ENCODE measurements at places on chromosomes 4 and X. TPM values are rescaled to one million over a fixed set of nuclear protein-coding genes. Genes with fewer than 3 reads are reported as not detected.
A peak's percentile ranks its signal among the peaks of the same experiment; 100 is the strongest.

The GRID2 gene
- not detected for total RNA-seq

The GK gene
- total RNA-seq: 4.7 TPM

The CPZ gene
- total RNA-seq: not detected

The DGAT2L6 gene
- total RNA-seq: not detected

The AADAT gene
- total RNA-seq: 1.6 TPM

The ZFP92 gene
- total RNA-seq: 0.50 TPM

The CFI gene
- total RNA-seq: 6.1 TPM

The STATH gene
- total RNA-seq: not detected

The NRK gene
- total RNA-seq: 0.08 TPM

The KCND1 gene
- 0.30 TPM for total RNA-seq

The CHIC1 gene
- 6.6 TPM for total RNA-seq

The GAGE13 gene
- not detected for total RNA-seq

DNA sequence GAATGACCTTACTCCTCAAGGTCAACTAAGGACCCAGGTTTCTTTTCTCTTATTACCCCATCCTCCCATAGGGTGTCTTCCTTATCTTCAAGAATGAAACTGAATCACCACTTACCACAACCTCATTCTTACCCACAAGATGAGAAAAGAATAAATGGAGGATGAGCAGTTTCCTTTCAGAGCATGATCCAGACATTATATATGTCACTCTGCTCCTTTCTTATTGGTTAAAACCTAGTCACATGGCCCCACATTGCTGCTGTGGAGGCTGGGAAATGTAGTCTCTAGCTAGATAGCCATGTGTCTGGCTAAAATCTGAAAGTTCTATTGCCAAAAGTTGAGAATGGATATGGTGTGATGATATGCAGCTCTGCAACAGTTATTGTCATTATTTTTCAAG is 62.4 kb upstream of the RAI2 start:
- no peaks in the 10 kb centered on the region for H3K27me3 ChIP-seq
- H3K4me3 ChIP-seq: no peak overlapping the region
- no peaks in the 10 kb centered on the region for H3K4me1 ChIP-seq
- DNase-seq: no peak
- no peaks in the 10 kb centered on the region for H3K36me3 ChIP-seq

DNA sequence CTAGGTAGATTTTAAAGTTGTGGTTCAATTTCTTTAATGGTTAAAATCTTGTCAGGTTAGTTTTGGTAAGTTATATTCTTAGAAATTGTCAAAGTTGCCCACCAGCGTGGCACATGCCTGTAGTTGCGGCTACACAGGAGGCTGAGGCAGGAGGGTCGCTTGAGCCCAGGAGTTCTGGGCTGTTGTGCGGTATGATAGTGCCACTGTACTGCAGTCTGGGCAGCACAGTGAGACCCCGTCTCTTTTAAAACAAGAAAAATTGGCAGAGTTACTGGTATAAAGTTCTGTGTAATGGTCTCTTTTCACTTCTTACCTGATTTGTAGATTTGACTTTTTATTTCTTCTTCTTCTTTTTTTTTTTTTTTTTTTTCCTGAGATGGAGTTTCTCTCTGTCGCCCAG is 64.4 kb downstream of the FAM193A start:
- H3K4me1 ChIP-seq: peaks cover 43% of the 10 kb centered on the region
- no peak overlapping the region for H3K4me3 ChIP-seq
- peak overlapping the region; percentile 5 for H3K27ac ChIP-seq
- no peaks in the 10 kb centered on the region for H3K27me3 ChIP-seq
- no peak for DNase-seq

DNA sequence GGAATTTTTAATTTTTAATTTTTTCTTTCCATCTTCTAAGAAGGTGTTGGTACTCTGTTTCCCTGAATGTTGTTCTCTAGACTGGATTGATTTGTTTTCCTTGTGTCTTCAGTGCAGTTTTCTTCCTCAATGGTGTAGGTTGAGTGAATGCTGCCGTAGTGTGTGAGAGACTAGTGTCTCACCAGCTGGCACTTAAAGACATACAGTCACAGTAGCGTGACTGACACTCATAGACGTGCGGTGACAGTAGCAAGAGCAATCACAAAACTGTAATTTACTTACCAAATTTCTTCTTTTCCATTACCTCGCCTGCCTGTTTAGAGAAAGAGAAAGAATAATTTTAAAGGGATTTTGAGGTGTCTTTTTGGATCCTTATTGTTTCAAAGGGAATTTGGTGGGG is 21.4 kb upstream of the PGM2 start:
- H3K4me3 ChIP-seq: no peak overlapping the region
- no peaks in the 10 kb centered on the region for H3K36me3 ChIP-seq
- DNase-seq: no peak
- no peaks in the 10 kb centered on the region for H3K4me1 ChIP-seq
- no peak overlapping the region for H3K27ac ChIP-seq
- H3K27me3 ChIP-seq: no peaks in the 10 kb centered on the region

DNA sequence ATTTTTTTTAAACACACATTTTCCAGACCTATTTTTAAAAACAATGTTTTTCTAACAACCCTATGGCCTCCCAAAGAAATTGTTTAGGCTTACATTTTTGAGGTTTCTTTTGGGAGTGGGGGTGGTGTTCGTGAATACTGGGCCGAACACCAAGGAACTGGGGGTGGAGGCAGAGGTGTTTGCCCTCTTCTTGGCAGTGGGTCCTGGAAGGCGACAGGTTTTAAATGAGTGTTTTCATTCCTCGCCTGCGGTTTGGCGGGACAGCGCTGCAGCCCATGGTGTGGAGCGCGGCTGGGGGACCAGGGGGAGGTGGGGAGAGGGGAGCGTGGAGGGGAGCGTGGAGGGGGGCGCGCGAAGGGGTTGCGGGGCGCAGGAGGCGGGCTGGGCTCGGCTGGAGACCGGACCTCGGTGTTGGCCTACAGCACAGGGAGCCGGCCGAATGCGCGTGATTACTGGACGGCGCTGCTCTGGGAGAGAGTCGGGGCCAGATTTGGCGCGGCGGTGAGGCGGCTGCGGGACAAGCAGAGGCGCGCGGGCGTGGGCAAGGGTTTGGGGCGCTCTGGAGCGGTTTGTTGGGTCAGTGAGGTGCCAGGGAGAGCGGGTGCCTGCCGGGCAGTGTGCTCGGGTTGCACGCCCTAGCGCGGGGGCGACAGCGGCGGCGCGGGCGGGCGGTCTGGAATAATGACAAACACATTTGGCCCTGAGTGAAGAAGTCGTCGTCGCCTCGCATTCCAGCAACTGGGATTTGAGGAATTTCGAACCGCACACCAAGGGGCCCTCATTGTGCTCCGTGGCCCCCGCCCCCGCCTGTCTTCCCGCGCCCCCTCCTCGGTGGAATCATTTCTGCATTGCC is 764 bp downstream of the PDGFRA start:
- peaks cover 42% of the 10 kb centered on the region for H3K4me1 ChIP-seq
- no peak overlapping the region for H3K27ac ChIP-seq
- DNase-seq: peak; percentile 48
- no peaks in the 10 kb centered on the region for H3K36me3 ChIP-seq
- H3K27me3 ChIP-seq: peaks cover 81% of the 10 kb centered on the region
- H3K4me3 ChIP-seq: peak overlapping the region; percentile 70

GRCh38 chr4:136935305-136935704 is 597.0 kb downstream of the PCDH18 start:
- no peak overlapping the region for H3K27ac ChIP-seq
- no peak overlapping the region for H3K4me3 ChIP-seq
- H3K27me3 ChIP-seq: no peaks in the 10 kb centered on the region
- H3K4me1 ChIP-seq: no peaks in the 10 kb centered on the region
- H3K36me3 ChIP-seq: no peaks in the 10 kb centered on the region

GRCh38 chr4:33086331-33086925 is 2366.3 kb downstream of the PCDH7 start:
- no peak overlapping the region for H3K27ac ChIP-seq
- no peaks in the 10 kb centered on the region for H3K36me3 ChIP-seq
- H3K4me1 ChIP-seq: no peaks in the 10 kb centered on the region
- no peaks in the 10 kb centered on the region for H3K27me3 ChIP-seq

GRCh38 chrX:11665168-11666111 is at the start of gene ARHGAP6:
Gene ARHGAP6, minus strand, starts transcription at chrX:11665920. Its CDS starts 1,092 bp downstream, at chrX:11664828.
- no peaks in the 10 kb centered on the region for H3K36me3 ChIP-seq
- H3K4me1 ChIP-seq: no peaks in the 10 kb centered on the region
- DNase-seq: peak; percentile 82
- H3K4me3 ChIP-seq: peak within 1 kb of the TSS; percentile 73
- H3K27me3 ChIP-seq: no peaks in the 10 kb centered on the region

GRCh38 chr4:100076753-100077152 is 113.5 kb downstream of the DDIT4L start:
- no peak overlapping the region for H3K4me3 ChIP-seq
- no peak for DNase-seq
- no peaks in the 10 kb centered on the region for H3K4me1 ChIP-seq

DNA sequence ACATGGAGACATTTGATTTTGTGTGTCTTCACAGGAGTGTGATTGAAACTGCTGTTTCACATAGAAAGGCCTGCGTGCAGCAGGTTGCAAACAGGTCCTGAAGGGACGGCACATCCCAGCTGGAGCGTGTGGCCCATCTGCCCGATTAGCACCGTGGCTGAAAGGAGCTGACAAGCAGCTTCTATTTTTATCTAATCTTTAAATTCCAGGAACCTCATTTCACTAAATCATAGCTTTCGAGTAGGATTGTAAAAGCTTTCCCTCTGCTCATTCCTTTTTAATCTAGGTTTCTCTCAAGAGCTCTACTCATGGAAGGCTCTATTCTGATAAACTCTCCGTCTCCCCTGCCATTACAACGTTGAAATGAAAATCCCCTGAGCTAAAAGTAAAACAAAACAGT is 106.8 kb downstream of the FSTL5 start:
- no peaks in the 10 kb centered on the region for H3K27me3 ChIP-seq
- no peaks in the 10 kb centered on the region for H3K4me1 ChIP-seq
- DNase-seq: no peak

DNA sequence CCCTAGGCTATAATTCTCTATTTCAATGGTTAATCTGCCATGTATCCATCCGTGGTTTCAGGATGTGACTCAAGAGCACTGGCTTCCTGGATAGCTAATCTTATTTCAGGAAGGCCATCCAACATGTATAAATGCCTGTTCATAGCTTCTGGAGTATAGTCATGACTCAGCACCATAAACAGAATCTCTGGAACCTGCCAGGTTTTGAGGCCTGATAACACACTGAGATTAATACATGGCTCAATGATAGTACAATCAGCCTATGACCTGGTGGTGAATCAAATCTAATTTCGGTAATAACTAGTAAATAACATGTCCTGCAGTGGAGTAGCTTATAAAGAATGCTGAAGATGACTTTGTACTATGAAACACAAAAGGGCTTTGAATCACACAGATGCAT is 5.7 kb upstream of the IL13RA2 start:
- no peak overlapping the region for H3K27ac ChIP-seq
- H3K36me3 ChIP-seq: no peaks in the 10 kb centered on the region
- no peak overlapping the region for H3K4me3 ChIP-seq
- H3K4me1 ChIP-seq: no peaks in the 10 kb centered on the region
- DNase-seq: no peak

DNA sequence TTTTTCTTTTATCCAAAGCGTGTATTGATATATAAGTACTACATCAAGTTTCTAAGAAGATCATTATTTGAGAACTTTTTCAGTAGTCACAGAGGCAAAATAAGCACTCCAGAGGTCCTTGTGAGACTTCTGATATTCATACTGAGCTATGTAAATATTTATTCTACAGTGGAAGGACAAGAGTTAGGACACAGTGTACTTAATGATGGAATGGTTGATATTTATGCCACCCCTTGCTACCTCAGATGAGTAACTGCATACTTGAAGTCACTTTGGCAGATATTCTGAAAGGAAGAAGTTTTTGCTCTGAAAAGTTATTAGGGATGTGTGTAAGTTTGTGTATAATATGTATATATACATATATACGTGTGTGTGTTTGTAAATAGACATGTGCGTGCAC is 30.3 kb downstream of the MAGEA1 start:
- no peak for DNase-seq
- no peak overlapping the region for H3K27ac ChIP-seq
- no peaks in the 10 kb centered on the region for H3K36me3 ChIP-seq
- no peak overlapping the region for H3K4me3 ChIP-seq

GRCh38 chrX:633043-633984 is 2.7 kb downstream of the SHOX start:
- DNase-seq: no peak
- no peaks in the 10 kb centered on the region for H3K36me3 ChIP-seq
- peaks cover 7% of the 10 kb centered on the region for H3K4me1 ChIP-seq
- no peak overlapping the region for H3K27ac ChIP-seq
- H3K27me3 ChIP-seq: peaks cover 12% of the 10 kb centered on the region

DNA sequence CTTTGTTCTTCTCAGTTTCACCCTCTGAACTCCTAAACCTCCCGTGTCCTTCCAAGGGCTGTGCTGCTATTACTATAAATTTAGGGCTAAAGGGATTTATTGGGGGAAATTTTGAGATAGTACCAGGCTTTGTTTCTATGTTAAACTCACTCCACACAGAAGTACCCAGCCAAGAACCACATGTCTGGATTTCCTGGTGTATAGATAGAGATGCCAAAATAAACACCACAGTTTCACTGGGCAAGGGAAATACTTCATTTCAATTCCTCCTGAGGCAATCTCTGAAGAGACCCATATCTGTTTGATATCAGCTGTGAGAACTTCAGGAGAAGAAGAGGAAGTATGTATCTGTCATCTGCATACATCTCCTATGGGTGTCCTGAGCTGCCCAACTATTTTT is 21.7 kb upstream of the CLNK start:
- no peaks in the 10 kb centered on the region for H3K27me3 ChIP-seq
- H3K27ac ChIP-seq: no peak overlapping the region
- H3K4me1 ChIP-seq: no peaks in the 10 kb centered on the region
- H3K4me3 ChIP-seq: no peak overlapping the region
- no peak for DNase-seq
- no peaks in the 10 kb centered on the region for H3K36me3 ChIP-seq

- H3K36me3 ChIP-seq: no peaks in the 10 kb centered on the region
- no peaks in the 10 kb centered on the region for H3K27me3 ChIP-seq
- no peak overlapping the region for H3K27ac ChIP-seq
- H3K4me3 ChIP-seq: no peak overlapping the region
- DNase-seq: no peak
Observed at GRCh38 chrX:118631586-118631985, 95.8 kb upstream of the IL13RA1 start.

GRCh38 chr4:181971411-181971810 is 271.8 kb upstream of the TENM3 start:
- no peaks in the 10 kb centered on the region for H3K27me3 ChIP-seq
- H3K27ac ChIP-seq: no peak overlapping the region
- H3K4me3 ChIP-seq: no peak overlapping the region
- no peak for DNase-seq
- no peaks in the 10 kb centered on the region for H3K36me3 ChIP-seq
- H3K4me1 ChIP-seq: no peaks in the 10 kb centered on the region

Data from psoas muscle (tissue), 8 donors.